GM23248 (cell line): ENCODE measurements at places on chromosomes 11 and 22. TPM values are rescaled to one million over a fixed set of nuclear protein-coding genes. Genes with fewer than 3 reads are reported as not detected.

The NCAM1 gene
- total RNA-seq, result 1.8 and 3.8 TPM in 2 replicates

The MS4A3 gene
- total RNA-seq, result not detected in 2 replicates

DNA sequence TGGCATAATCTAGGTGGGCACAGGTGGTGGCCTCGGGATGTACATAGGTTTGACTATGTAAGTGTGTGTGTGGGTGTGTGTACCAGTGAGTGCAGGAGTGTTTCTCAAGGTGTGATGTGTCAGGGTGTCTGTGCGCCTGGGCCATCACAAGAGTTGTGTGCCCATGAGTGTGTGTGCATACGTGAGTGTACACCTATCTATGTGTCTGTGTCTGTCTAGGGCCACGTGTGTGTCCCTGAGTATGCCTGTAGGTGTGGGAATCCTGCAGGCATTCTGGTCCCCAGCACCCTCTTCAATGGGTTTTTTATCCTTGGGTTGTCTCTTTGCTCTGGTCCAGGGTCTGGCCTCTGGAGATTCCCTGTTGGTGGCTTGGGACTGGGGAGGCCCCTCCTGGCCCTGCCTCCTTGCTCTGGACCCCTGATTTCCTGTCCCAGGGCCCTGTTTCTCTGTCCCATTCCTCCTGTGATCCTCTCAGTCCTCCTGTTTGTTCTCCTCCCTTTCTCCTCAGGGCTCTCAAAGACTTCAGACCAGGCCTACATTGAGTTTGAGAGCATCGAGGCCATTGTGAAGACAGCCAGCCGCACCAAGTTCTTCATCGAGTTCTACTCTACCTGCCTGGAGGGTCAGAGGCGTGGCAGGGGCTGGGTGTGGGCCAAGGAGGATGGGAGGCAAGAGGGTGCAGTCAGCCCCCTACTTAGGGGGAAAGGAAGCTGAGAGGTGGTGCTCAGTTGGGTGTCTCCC, 9.4 kb downstream of the INPPL1 start:
- no peak for DNase-seq

- no peak for DNase-seq
Observed at GRCh38 chr11:13550761-13551160, 55.0 kb upstream of the PTH start.

GRCh38 chr11:316891-317301, 3.1 kb downstream of the IFITM1 start:
- no peak for DNase-seq

GRCh38 chr11:69863544-69864200, 44.5 kb upstream of the FGF3 start:
- no peak for DNase-seq
